ENCODE measurements at places on chromosomes 2 and 18. TPM values are rescaled to one million over a fixed set of nuclear protein-coding genes. Genes with fewer than 3 reads are reported as not detected.

PARD3B gene
- total RNA-seq: 19.1 TPM

TEKT4 gene
- total RNA-seq: not detected

MCM6 gene
- total RNA-seq: 8.2 TPM

SLC11A1 gene
- total RNA-seq: 0.14 TPM

AQP12A gene
- not detected for total RNA-seq

SLC30A3 gene
- total RNA-seq: under 0.01 TPM

SERPINB7 gene
- total RNA-seq: 1.4 TPM

IL36B gene
- total RNA-seq: not detected

HOXD13 gene
- total RNA-seq: 0.09 TPM

SH3BP4 gene
- total RNA-seq: 25.4 TPM

Data from smooth muscle cell of bladder (primary cell).